Regular cardiac myocyte (primary cell): ENCODE measurements at places on chromosomes 13 and 19. TPM values are rescaled to one million over a fixed set of nuclear protein-coding genes. Genes with fewer than 3 reads are reported as not detected.

CBY2 gene
- not detected in 2 replicates for total RNA-seq

MCEMP1 gene
- total RNA-seq, result not detected in 2 replicates

ACP4 gene
- total RNA-seq, result not detected in 2 replicates

CACNG6 gene
- total RNA-seq, result 1.7 and 1.9 TPM in 2 replicates

TLE6 gene
- total RNA-seq, result 0.77 and 1.7 TPM in 2 replicates
